ENCODE measurements at places on chromosomes 5 and 9. TPM values are rescaled to one million over a fixed set of nuclear protein-coding genes. Genes with fewer than 3 reads are reported as not detected.

HMGXB3 gene
- 25.4 TPM for total RNA-seq

GPR150 gene
- 0.23 TPM for total RNA-seq

PKD2L2 gene
- 0.46 TPM for total RNA-seq

IL5 gene
- not detected for total RNA-seq

PPP3R2 gene
- total RNA-seq: 0.92 TPM

MACIR gene
- total RNA-seq: 70.1 TPM

GOLGA2 gene
- total RNA-seq: 61.8 TPM

PCDHA1 gene
- total RNA-seq: 13.8 TPM

C1QTNF2 gene
- 2.5 TPM for total RNA-seq

FLT4 gene
- 2.5 TPM for total RNA-seq

SLCO6A1 gene
- not detected for total RNA-seq

CDH18 gene
- total RNA-seq: 69.4 TPM

PCDHA11 gene
- 22.8 TPM for total RNA-seq

DBH gene
- under 0.01 TPM for total RNA-seq

HSD17B3 gene
- total RNA-seq: not detected
